ENCODE measurements at places on chromosomes 6 and 20.

DNA sequence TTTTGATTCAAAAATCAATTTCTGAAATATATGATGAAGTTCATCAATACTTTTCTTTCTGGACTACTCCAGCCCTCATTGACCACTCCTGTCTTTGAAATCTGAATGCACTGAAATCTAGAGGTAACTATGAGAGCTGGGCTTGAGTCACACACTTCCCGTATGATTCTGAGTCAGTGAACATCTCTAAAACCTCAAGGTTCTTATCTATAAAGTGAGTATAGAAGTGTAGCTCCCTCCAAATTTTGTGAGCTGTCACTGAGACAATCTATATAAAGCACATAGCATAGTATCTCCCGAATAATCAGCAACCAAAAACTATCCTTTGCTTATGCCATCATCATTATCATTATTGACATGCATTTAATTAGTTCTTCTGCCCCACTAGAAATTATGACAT lies 182.4 kb downstream of the TSHZ2 start:
- DNase-seq: no peak

- no peak for DNase-seq
Measured at GRCh38 chr6:87572883-87573282, 16.9 kb downstream of the RARS2 start.

- no peak for DNase-seq
Measured at GRCh38 chr6:81748994-81749393, 3.5 kb downstream of the TENT5A start.

DNA sequence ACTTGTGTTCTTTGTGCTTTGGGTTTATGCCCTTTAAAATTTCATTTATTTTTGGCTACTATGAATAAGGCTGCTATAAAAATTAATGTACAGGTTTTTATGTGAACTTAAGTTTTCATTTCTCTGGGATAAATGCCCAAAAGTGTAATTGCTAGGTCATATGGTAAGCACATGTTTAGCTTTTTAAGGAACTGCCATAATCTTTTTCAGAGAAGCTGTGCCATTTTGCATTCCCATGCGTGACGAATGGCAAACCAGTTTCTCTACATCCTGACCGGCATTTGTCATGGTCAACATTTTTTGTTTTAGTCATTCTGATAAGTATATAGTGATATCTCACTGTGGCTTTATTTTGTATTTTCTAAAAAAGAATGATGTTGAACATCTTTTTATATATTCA lies 236.0 kb upstream of the SGK1 start:
- DNase-seq: no peak

- DNase-seq: no peak
Measured at GRCh38 chr20:15949391-15949790, 623.9 kb downstream of the KIF16B start.

- DNase-seq: no peak
Measured at GRCh38 chr6:155882527-155883333, 427.1 kb upstream of the NOX3 start.

- no peak for DNase-seq
Measured at GRCh38 chr20:50713657-50714101, 17.7 kb upstream of the PARD6B start.

GRCh38 chr6:113432521-113433334 lies 424.4 kb upstream of the MARCKS start:
- DNase-seq: no peak

DNA sequence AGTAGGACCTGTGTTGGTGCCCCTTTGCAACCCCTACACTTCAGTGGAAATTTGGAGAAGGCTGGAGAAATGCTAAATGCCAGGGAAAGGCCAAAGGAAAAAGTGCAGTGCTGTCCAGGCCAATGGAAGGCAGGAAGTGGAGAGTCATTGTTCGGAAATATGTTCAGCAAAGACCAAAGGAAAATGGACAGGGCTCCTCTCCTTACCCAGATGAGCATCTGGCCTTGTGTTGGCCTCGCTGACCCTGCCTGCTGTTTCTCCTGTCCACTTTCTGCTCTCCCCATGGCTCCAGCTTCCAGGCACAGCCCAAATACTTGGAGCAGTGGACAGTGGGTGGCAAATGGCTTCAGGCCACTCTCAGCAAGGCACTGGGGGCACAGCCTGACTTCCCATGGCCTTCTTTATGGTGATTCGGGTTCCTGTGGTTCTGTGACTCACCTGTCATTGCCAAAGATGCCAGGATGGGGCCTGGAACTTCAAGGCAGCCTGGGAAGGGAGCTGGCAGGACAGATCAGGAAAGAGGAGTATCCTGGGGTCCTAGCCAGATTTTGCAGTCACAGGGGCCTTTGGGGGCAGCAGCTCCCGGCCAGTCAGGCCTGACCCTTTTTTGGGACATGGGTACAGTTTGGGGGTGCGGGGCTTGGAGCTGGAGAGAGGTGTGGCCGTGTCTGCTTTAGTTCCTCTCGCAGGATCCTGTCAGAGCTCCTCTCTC lies 190.9 kb upstream of the SLC24A3 start:
- no peak for DNase-seq

DNA sequence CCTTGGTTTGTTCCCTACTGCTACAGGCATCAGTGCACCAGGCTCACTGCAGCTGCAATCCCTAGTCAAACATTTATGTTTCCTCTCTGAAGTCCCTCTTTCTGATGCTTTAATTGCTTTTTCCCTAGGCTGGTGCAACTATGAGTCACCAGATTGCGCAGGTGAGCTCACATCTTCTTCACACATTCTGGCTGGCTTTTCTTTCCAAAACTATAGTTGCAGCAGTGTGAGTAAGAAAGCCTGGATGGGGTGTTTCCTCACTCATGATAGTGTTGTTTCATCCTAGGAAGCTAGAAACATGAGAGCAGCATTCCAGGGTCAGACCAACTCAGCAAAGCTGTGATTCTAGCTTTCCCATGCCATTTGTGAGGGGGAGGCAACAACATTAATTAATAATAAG lies 296.4 kb downstream of the PAX1 start:
- no peak for DNase-seq

- DNase-seq: no peak
Measured at GRCh38 chr20:58374906-58375758, 13.9 kb upstream of the VAPB start.

DNA sequence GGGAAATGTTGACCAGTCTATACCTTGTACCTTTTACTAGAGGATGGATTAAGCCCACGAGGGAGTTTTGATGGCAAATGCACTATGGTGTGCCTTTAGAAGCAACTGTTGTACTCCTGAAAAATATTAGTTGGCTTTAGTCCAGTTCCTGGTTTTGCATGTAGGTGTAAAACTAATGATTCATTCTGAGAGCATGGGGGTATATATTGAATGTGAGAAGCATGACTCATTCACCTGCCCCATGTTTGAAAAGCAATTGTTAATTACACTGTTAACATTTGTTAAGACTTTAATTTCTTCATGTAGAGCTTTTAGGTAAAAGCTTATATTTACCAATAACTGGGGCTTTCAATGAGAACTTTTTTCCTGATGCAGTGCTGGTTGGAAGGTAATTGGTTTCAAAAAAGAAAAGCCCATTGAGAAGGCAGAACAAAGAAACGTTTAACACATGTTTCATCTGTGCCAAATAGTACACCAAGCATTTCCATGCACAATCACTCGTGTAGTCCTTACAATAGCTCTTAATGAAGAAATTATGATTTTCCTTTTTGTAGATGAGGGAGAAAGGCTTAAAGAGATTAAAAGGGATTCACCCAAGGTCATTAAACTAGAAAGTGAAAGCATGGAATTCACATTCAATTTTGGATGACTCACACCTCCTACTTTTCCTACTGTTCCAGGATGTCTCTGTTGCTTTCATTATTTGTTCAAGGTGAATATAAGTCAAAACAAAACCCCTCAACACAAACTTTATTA lies 134.1 kb downstream of the CCDC170 start:
- DNase-seq: peak; percentile 5

- no peak for DNase-seq
Measured at GRCh38 chr6:93177438-93177837, 241.9 kb downstream of the EPHA7 start.
